CD4-positive, alpha-beta T cell treated with Interleukin-4 for 4 hours (primary cell): ENCODE measurements at places on chromosomes 4 and X.

DNA sequence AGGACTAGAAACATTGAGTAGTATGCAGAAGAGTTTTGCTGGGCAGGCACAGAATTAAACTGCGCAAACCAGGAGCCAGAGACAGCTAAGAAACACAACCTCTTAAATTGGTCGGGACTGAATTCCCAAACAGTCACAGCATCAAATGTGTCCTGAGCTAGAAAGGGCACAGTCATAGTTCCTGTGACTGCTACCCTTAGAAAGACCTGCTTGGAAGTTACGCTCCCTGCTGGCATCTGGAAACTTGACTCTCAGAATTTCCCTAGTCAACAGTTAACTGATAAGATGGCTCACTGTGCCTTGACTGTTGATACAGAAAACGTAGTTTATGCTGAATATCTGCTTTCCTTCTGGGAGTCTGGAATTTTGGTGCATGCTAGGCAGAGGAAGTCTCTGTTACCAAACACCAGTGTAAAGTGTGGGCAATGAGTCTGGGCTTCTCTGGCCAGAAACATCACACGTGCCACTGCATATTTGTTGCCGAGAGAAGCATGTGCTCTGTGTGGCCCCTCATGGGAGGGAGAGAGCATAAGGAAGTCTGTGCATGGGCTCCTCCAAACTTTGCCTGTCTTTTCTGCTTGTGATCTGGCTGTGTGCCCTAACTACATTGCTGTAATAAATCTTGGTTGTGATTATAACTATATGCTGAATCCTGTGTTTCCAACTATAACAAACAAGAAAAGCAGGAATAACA, 11.6 kb upstream of the EOLA2 start:
- DNase-seq, result no peak

GRCh38 chr4:84167093-84167492, 332.0 kb downstream of the NKX6-1 start:
- no peak for DNase-seq

DNA sequence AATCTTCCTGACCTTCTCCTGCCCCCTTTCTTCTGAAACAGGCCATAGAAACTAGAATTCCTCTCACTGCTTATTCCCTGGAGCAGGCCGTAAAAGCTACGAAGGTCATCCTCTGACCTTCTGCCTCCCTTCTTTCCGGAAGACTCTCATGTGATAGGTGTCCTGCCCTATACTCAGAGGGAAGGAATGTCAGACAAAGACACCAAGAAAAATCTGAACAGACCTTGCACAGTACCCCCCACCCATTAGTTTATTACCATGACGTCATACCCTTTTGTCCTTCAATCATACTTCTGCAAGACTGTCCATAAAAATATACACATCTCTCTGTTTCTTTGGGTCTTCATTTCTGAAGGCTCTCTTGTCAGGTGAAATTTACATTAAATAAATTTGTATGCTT, 1523.9 kb downstream of the RPA4 start:
- no peak for DNase-seq

DNA sequence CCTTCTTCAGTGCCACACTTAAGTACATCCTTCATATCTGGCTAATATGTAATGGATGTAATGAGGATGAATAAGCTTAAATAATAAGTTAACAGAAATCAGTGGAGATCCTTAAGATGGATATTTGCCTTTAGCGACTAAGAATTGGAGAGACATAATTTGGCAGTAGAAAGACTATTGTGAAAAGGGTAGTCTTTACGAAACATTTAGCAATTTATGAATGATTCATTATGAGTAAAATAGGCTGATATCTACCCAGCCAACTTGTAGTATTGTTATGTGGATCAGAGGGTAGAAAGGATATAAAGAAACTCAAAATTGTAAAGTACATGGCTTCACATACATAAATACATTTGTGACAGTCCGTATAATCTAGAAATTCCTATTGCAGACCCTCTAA, 2371.8 kb downstream of the PCDH7 start:
- no peak for DNase-seq

GRCh38 chrX:586351-586750, 44.2 kb upstream of the SHOX start:
- DNase-seq, result no peak

- no peak for DNase-seq
Measured at GRCh38 chr4:86529436-86529835, 64.7 kb upstream of the PTPN13 start.

- DNase-seq, result no peak
Measured at GRCh38 chrX:148354916-148355315, 145.5 kb upstream of the AFF2 start.

DNA sequence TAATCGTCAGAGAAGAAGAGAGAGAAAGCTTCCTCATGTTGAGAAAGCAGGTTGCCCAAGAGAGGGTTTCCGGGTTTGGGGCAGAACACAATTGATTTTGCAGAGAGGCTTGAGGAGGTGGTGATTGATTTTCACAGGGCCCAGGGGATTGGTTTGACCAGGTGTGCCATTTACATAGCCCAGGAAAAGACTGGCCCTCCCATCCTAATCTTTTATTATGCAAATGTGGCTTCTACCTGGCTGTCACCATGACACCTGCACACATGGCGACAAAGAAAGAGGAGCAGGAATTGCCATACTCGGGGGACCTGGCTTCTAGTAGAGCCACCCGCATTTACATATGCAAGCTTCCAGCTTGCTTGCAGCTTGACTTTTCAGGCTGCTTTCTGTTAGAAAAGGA, 405.3 kb downstream of the PPP4R3C start:
- no peak for DNase-seq

DNA sequence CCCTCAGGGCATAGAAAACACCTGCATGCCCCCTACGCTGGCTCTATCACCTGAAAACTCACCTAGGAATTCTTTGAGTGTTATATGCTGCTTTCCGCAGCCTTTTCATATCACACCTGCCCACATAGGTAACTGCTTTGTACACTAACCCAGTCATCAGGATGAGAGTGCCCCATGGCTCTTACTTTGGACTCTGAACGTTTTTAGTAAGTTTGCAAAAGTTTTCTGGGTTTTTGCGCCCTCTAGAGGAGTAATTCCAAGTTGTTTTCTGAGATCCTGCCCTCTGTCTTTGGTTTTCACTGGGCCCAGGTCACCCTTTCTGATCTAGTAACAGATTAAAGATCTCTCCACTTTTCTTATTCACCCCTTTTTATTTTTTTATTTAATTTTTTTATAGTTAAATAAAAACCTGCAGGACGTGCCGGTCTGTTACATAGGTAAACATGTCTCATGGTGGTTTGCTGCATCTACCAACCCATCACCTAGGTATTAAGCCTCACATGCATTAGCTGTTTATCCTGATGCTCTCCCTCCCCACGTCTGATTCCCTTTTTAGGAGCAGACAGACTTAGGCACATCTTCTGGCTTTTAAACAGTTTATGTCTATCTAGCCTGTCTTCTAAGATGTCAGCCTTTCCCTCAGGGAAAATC, 139.2 kb downstream of the NWD2 start:
- DNase-seq, result peak; percentile 2

GRCh38 chrX:46444011-46444410, 101.2 kb downstream of the ZNF674 start:
- no peak for DNase-seq

DNA sequence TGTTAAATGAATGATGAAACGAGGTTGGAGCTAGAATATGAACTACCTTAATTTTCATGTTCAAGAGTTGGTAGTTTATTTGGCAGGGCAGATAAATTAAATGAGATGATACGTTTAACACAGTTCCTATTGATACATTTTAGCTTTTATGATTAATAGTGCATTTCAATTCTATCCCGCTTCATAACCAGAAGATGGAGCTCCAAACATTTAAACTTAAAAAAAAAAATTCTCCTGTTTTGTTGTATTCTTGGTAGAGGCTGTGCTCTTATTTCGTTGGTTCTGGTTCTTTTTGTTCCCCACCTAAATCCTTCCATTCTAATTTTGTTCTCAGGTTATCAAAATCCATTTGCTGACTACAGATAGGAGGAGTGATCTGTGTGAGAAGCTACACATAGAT, 71.8 kb upstream of the PTPN13 start:
- DNase-seq, result no peak

DNA sequence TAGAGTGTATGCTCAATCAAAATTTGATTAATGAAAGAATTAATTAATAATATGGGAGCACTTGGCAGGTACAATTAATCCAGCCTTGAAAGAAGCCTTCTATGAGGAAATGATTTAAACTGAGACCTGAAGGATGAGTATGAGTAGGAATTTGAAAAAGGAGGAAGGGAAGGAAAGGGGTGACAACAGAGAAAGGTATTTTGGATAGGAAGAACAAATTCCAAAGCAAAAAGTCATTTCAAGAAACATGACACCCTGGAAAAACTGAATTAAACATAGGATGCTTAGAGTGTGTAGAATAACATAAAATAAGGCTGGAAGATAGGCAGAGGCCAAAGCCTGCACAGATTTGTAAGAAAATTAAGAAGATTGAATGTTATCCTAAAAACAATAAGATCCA, 29.6 kb downstream of the PHOX2B start:
- DNase-seq, result no peak

- no peak for DNase-seq
Measured at GRCh38 chr4:17577665-17578481, 875 bp downstream of the LAP3 start.

DNA sequence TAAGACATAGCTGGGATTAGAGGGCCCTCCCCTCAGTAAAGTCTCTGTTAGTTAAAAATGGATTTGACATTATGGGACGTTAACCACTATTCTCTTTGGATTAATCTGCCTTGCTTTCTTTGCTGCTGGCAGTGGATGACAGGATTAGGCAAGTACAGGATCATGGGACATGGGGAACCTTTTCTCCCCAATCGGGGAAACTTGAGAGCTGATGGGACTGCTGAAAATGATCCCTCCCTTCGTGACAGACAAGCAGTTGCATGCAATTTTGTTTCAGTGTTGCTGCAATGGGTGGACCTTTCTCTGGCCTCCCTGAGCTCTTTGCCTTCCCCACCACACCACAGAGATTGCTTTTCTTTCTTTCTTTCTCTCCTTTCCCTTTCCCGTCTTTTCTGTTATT, 120.2 kb upstream of the BANK1 start:
- no peak for DNase-seq

- DNase-seq, result no peak
Measured at GRCh38 chr4:23034731-23035130, 342.0 kb downstream of the GBA3 start.

DNA sequence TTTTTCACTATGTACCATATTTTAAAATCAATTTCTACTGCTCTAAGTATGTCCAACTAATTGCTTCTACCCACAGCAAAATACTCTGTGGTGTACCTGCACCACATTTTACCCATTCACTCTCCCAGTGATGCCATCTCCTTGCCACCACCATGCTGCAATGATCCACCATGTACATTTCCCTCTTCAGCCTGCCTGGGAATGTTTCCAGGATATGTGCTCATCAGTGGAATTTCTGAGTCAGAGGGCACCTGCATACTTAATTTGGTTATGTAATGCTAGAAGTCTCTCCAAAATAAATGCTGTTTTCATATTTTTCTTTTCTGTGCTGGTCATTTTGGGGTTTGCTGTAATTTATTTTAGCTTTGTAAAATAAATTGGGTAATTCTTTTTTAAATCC, 33.2 kb upstream of the OCIAD2 start:
- DNase-seq, result no peak

GRCh38 chr4:186161138-186161537, 30.2 kb upstream of the CYP4V2 start:
- peak; percentile 11 for DNase-seq

GRCh38 chrX:133468051-133468450, 52.8 kb upstream of the GPC4 start:
- DNase-seq, result no peak

DNA sequence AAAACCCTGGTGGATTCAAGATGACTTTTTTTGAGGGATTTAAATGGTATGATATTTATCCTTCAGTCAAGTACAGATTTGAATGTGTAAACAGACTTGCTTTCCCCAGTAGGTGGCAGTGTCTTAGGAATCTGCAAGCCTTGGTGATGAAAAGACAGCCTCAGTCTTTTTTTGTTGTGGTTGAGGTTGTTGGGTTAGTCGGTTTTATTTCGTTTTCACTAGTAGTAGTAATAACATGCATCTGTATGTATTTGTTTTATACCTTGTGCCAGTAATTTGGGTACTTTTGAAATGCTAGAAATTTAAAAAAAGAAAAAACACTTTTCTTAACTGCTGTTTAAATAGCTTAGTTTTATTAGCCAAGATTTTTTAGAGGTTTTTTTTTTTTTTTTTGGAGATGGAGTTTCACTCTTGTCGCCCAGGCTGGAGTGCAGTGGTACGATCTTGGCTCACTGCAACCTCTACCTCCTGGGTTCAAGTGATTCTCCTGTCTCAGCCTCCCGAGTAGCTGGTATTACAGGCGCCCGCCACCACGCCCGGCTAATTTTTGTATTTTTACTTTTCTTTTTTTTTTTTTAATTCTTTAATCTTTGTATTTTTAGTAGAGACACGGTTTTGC, 39.2 kb downstream of the COPS4 start:
- DNase-seq, result peak; percentile 89

- no peak for DNase-seq
Measured at GRCh38 chrX:119635799-119636198, 29.6 kb upstream of the NKRF start.

DNA sequence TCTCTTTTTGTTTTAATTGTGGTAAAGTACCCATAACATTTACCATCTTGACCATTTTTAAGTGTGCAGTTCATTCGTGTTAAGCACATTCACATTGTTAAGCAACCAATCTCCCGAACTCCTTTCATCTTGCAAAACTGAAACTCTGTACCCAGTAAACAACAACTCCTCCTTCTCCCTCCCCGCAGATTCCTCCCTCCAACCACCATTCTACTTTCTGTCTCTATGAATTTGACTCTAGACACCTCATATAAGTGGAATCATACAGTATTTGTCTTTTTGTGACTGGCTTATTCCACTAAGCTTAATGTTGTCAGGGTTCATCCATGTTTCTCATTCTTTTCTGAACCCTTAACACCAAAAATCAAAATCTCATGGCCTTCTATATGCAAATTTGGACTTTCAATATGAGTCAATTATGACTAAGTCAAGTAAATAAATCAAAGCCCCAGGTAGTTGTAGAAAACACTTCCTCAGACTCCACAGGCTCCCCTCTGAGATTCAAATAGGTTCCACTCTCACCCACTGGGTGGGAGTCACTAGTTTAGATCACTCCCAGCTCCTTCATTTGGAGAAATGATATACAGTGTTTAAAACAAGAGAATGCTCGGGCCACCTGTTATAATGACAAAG, 9.8 kb upstream of the RTL5 start:
- peak; percentile 14 for DNase-seq

DNA sequence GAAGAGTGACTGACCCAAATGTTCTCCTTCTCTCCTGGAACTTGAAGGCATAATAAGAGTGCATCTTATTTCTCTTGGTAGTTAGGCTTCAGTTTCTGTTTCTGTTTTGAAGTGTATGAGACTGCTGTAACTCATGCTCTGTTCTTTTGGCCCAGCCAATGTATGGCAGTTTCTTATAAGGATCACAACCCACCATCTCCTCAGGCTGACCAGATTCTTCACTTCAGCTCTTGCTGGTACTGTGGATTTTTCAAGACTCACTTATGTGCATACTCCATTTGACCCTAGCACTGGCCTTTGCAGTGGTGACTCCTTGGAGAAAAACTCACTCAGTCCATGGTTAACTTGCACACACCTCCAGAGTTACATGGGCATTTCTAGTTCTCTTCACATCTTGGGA, 9.6 kb upstream of the YTHDC1 start:
- no peak for DNase-seq

- no peak for DNase-seq
Measured at GRCh38 chrX:20729416-20729815, 462.7 kb upstream of the RPS6KA3 start.
